ENCODE measurements at places on chromosomes 16 and 17.

GRCh38 chr16:3346041-3346440, 9.6 kb upstream of the OR2C1 start:
- no peak for DNase-seq

- peak; percentile 32 for DNase-seq
Observed at GRCh38 chr17:58121925-58122324, 26.3 kb upstream of the OR4D1 start.

GRCh38 chr17:19645734-19646201, 2.8 kb upstream of the ALDH3A2 start:
- DNase-seq: peak; percentile 38

DNA sequence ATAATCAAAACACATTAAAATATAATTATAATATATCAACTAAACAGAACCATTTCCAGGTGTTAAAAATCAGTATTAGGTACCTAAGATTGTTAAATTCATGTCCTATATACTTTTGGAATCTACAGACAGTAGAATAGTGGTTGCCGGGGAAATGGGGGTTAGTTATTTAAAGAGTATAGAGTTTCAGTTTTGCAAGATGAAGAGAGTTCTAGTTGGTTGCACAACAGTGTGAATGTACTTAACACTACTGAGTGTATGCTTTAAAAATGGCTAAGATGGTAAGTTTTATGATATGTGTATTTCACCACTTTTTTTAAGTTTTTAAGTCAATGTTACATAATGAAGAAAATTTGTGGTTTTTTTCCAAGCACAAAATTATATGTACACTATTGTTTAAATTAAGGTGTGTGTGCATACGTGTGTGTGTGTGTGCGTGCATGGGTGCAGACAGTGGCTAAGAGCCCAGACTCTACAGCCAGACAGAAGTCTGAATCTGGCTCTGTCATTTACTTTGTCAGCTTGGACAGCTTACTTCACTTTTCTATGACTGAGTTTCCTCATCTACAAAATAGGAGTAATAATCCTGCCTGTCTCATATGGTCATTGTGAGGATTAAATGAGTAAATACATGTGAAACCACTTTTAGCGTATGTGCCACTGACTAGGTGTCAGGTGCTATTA, 25.3 kb upstream of the PHAF1 start:
- no peak for DNase-seq

GRCh38 chr17:37098910-37099664, 150.3 kb downstream of the AATF start:
- no peak for DNase-seq

- no peak for DNase-seq
Observed at GRCh38 chr17:66620528-66620927, 214.4 kb upstream of the CACNG5 start.

GRCh38 chr17:73549841-73550430, 94.3 kb downstream of the SDK2 start:
- DNase-seq: no peak
